Activated T-helper 2 cell treated with anti-CD3 and anti-CD28 coated beads, Interferon-gamma antibody, Interleukin-2, Interleukin-4, amounts not matched to agents 10 μg/mL and 5 μg/mL and 100 μg/mL, durations not matched to agents 14 hours and 24 hours and 36 hours (primary cell): ENCODE measurements at places on chromosomes 7 and 10. TPM values are rescaled to one million over a fixed set of nuclear protein-coding genes. Genes with fewer than 3 reads are reported as not detected.

EFCAB10 gene
- total RNA-seq: not detected in 2 replicates

DNA sequence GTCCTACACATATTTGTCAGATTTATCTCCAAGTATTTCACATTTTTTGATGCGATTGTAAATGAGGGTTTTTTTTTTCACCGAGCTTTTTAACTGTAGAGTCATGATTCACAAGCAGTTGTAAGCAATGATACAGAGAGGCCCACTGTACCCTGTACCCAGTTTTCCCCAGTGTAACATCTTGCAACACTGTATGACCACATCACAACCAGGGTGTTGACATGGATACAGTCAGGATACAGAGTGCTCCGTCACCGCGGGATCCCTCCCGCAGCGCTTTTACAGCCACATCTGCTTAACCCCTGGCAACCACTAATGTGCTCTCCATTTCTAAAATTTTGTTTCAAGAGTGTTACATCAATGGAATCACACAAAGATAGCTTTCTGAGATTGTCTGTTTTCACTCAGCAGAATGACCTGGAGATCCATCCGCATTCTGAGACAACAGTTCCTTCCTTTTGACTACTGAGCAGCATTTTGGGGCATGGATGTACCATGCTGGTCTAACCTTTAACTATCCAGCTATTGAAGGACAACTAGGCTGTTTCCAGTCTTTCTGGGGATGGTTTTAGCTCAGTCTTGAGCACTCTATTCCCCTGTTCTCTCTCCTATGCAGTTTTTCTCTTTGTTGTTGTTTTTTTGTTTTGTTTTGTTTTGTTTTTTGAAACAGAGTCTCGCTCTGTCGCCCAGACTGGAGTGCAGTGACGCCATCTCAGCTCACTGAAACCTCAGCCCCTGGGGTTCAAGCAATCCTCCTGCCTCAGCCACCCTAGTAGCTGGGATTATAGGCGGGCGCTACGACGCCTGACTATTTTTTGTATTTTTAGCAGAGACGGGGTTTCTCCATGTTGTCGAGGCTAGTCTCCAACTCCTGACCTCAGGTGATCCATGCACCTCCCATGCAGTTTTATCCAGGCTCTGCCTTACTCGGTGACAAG is 25.9 kb downstream of the GPRIN2 start:
- DNase-seq: no peak
- no peaks in the 10 kb centered on the region for H3K36me3 ChIP-seq
- no peaks in the 10 kb centered on the region for H3K4me1 ChIP-seq
- peaks cover 4% of the 10 kb centered on the region for H3K27me3 ChIP-seq
- no peak overlapping the region for H3K27ac ChIP-seq

SLC13A4 gene
- not detected in 2 replicates for total RNA-seq

DNA sequence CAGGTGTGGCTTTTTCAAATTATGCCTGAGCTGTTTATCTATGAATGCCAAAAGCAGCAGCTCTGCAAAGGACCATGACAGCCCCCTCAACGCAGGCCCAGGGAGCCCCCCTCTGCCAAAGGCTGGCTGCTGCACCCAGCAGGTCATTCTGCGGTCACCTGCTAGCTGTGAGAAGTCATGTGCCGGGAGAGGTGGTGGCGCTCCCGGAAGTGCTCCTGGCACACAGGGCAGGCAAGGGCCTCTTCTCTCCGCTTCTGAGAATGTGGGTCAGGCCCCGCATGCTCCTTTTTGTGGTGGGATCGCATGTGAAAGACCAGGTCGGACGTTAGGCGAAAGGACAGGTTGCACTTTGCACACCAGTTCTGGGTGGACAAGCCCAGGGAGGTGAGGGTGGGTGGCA is 16.4 kb downstream of the ZNF488 start:
- H3K27ac ChIP-seq: no peak overlapping the region
- no peak overlapping the region for H3K4me3 ChIP-seq
- H3K27me3 ChIP-seq: no peaks in the 10 kb centered on the region
- no peak for DNase-seq
- H3K4me1 ChIP-seq: peaks cover 4% of the 10 kb centered on the region

HTR5A gene
- not detected in 2 replicates for total RNA-seq

GRCh38 chr7:978049-978346 is 2.6 kb upstream of the COX19 start:
- DNase-seq: no peak
- H3K36me3 ChIP-seq: peaks cover 13% of the 10 kb centered on the region
- H3K4me3 ChIP-seq: no peak overlapping the region
- no peaks in the 10 kb centered on the region for H3K27me3 ChIP-seq

HOXA5 gene
- not detected in 2 replicates for total RNA-seq

DNA sequence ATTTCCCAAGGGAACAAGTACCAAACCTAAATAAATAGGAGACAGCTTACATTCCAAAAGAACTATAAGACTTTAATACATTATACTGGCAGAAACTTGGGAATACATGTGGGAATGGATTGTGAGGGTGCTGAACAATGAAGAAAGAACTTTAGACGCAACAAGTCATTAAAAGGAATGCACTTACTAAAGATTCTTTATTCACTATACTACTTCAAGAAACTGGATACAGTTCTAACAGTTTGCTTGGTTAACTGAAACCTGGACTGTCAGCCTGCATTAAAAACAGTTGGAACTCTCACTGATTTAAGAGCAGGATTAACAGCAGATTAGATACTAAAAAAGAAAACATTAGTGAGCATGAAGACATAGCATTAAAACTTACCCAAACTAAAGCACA is 12.0 kb downstream of the CACUL1 start:
- DNase-seq: no peak
- H3K27ac ChIP-seq: no peak overlapping the region
- peaks cover 8% of the 10 kb centered on the region for H3K27me3 ChIP-seq

DNA sequence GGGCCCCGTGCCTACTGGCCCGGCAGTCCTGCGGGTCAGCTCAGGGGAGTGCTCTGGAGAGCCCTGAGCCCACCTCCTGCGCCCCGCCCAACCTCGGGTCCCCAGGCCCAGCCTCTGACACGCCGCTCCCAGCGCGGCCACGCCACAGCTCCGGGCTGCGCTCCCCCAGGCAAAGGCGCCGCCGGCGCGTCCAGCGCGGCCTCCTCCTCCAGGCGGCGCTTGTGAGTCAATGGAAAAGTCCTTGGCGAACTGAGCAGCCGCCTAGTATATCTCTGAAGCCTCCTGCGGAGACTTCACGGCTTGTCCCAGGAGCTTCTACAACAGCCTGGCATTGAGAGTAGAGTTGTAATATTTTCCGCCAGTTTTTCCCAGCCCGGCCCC is 29.5 kb upstream of the BMS1 start:
- H3K27me3 ChIP-seq: peaks cover 56% of the 10 kb centered on the region
- peak; percentile 58 for DNase-seq
- peak overlapping the region; percentile 26 for H3K4me3 ChIP-seq
- H3K27ac ChIP-seq: no peak overlapping the region
- H3K36me3 ChIP-seq: no peaks in the 10 kb centered on the region

NKX1-2 gene
- total RNA-seq: not detected in 2 replicates

FAM25G gene
- total RNA-seq: not detected in 2 replicates

DMBT1 gene
- not detected in 2 replicates for total RNA-seq

GRCh38 chr7:43674559-43675436 is 54.5 kb downstream of the COA1 start:
- no peak overlapping the region for H3K4me3 ChIP-seq
- peaks cover 50% of the 10 kb centered on the region for H3K36me3 ChIP-seq
- H3K4me1 ChIP-seq: peaks cover 49% of the 10 kb centered on the region
- H3K27me3 ChIP-seq: no peaks in the 10 kb centered on the region
- no peak overlapping the region for H3K27ac ChIP-seq

- DNase-seq: no peak
- H3K27ac ChIP-seq: no peak overlapping the region
- no peaks in the 10 kb centered on the region for H3K27me3 ChIP-seq
- H3K4me1 ChIP-seq: no peaks in the 10 kb centered on the region
- no peak overlapping the region for H3K4me3 ChIP-seq
- H3K36me3 ChIP-seq: peaks cover 57% of the 10 kb centered on the region
Measured at GRCh38 chr10:11933577-11934223, 108.9 kb downstream of the UPF2 start.

DNA sequence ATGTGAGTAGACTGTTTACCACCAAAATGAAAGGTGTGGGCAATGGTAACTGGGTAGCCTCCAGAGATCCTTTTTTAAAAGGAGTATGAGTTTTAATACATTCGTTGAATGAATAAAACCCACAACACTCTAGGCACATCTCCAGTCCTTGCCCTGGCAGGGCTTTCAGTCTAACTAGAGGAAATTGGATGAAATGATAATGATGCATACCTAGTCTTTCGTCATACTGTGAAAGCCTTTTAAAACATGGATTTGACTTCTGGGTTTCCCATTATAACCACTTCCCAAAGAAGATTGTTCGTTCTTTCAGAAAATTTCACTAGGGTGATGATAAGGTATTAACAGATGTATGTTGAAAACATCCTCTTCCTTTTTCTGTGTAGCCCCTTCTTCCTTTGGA is 110.8 kb downstream of the REEP3 start:
- H3K4me3 ChIP-seq: no peak overlapping the region
- H3K4me1 ChIP-seq: peaks cover 44% of the 10 kb centered on the region
- H3K27ac ChIP-seq: no peak overlapping the region
- DNase-seq: no peak
- H3K27me3 ChIP-seq: peaks cover 13% of the 10 kb centered on the region

DNA sequence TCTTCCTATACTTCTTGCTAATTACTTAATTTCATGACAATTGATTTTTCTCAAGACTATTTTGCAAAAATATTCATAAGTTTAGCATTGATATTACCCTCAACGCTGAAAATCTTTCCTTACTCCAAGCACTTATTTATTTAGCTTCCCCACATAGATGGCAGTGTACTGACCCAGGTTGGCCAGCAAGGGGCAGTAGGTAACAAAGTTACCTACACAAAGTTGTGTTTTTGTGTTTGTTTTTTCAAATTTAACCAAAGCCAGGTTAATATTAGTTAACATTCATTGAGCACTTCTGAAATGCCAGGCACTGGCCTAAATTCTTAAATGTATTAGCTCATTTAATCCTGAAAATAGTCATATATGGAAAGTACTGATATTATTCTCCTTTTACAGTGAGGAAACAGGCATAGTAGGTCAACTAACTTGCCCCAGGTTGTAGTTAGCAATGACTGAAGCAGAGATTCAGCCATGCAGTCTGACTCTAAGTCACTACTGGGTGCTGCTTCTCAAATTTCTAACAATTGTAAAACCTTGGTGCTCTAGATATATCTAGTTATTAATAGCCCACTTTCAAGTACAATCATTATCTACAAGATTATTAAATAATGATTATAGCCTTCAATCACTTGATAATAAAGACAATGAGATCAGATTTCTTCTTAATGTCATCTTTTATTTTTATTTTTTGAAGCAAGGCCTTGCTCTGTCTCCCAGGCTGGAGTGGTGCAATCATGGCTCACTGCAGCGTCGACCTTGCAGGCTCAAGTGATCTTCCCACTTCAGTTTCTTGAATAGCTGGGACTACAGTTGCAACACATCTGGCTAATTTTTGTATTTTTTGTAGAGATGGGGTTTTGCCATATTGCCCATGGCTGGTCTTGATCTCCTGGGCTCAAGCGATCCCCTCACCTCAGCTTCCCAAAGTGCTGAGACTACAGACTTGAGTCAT is 5.8 kb upstream of the GGCT start:
- peaks cover 8% of the 10 kb centered on the region for H3K36me3 ChIP-seq
- peaks cover 25% of the 10 kb centered on the region for H3K4me1 ChIP-seq
- H3K27me3 ChIP-seq: no peaks in the 10 kb centered on the region

CD36 gene
- total RNA-seq: not detected in 2 replicates

GRCh38 chr7:6218329-6218728 is 54.1 kb downstream of the CYTH3 start:
- no peak overlapping the region for H3K4me3 ChIP-seq
- H3K4me1 ChIP-seq: peaks cover 9% of the 10 kb centered on the region
- H3K27me3 ChIP-seq: peaks cover 40% of the 10 kb centered on the region
- no peaks in the 10 kb centered on the region for H3K36me3 ChIP-seq

AKR1C4 gene
- not detected in 2 replicates for total RNA-seq

DNA sequence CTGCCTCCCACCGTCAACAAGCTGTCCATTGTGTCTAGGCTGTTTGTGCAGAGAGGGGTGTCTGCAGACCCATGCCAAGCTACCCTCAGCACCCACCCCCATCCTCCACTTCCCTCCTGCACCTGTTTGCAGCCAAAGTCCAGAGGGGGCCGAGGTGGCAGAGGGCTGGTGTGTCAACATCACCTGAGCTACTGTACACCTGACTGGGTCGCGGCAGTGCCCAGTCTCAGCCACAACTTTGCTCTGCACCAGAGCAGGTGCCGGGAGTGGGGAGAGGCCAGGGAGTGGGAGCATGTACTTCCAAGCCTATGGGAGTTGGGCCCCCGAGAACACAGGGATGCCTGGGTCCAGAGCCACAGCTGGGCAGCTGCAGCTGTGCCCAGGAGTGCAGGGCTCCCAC is 93.1 kb downstream of the AUTS2 start:
- H3K4me1 ChIP-seq: peaks cover 4% of the 10 kb centered on the region
- H3K36me3 ChIP-seq: no peaks in the 10 kb centered on the region
- DNase-seq: no peak
- no peak overlapping the region for H3K4me3 ChIP-seq
- H3K27ac ChIP-seq: no peak overlapping the region

- H3K4me1 ChIP-seq: no peaks in the 10 kb centered on the region
- DNase-seq: no peak
- no peaks in the 10 kb centered on the region for H3K27me3 ChIP-seq
- H3K36me3 ChIP-seq: no peaks in the 10 kb centered on the region
- H3K4me3 ChIP-seq: no peak overlapping the region
- H3K27ac ChIP-seq: no peak overlapping the region
Measured at GRCh38 chr7:112060625-112061024, 145.6 kb downstream of the DOCK4 start.

DNA sequence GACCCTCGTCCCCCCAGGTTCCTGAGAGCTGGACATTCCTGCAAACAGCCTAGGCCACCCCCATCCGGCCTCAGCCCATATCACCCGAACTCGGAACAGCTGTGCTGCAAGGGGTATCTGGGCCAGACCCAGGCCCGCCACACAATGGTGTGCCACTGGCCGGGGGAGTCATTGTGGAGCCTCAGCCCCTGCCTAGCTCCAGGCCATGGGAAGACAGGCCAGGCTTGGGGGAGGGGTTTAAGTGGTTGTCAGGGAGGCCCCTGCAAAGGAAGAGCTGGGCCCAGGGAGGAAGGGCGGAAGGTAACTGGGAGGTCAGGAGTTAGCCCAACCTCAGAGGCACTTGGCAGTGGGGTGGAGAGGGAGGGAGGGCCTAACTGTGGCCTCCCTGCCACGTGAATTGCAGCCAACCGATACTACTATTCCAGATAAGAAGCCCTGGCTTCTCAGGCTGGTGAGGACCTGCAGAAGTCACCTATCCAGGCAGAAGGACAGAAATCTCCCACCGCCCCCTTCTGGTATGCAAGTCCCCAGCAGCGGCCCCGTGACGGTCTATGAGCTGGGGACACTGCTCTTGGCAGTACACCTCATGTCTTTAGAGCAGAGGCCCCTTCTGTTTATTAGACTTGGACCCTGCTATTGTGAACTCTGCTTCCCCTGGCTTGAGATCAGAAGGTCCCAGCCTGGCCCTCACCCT is 26.8 kb downstream of the VSIR start:
- peaks cover 57% of the 10 kb centered on the region for H3K36me3 ChIP-seq
- H3K27ac ChIP-seq: peak overlapping the region; percentile 99
- H3K4me1 ChIP-seq: peaks cover 85% of the 10 kb centered on the region
- no peaks in the 10 kb centered on the region for H3K27me3 ChIP-seq
- H3K4me3 ChIP-seq: no peak overlapping the region
- DNase-seq: no peak

FOXI2 gene
- not detected in 2 replicates for total RNA-seq

GSTO2 gene
- total RNA-seq: 0.57 and 1.4 TPM in 2 replicates
